ENCODE measurements at places on chromosomes 7 and 10. TPM values are rescaled to one million over a fixed set of nuclear protein-coding genes. Genes with fewer than 3 reads are reported as not detected.

- DNase-seq: no peak
Measured at GRCh38 chr7:45036796-45037195, 36.8 kb downstream of the CCM2 start.

- no peak for DNase-seq
Measured at GRCh38 chr10:62027841-62028501, 126.5 kb downstream of the ARID5B start.

- DNase-seq: no peak
Measured at GRCh38 chr10:63323701-63324494, 141.9 kb downstream of the JMJD1C start.

DNA sequence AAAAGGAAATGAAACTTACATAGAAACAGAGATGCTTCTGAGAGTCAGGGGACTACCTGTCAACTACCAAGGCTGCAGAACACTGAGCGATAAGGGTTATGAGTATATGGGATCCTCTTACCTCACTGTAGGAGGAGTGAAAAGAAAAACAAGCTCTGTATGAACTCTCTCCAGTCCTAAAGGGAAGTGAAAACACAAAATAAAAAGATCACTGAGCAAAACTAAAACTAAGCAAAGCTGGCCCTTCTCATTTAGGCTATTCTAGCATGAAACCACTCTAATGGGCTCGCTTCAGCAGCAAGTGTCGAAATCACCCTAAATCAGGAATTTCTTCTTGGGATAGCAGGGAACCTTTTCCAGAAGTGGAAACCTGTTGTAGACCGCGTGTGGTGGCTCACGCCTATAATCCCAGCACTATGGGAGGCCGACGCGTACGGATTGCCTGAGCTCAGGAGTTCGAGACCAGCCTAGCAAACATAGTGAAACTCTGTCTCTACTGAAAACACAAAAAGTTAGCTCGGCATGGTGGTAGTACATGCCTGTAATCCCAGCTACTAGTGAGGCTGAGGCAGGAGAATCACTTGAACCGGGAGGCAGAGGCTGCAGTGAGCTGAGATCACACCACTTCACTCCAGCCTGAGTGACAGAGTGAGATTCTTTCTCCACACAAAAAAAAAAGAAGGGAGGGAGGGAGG is 27.0 kb downstream of the DCLRE1C start:
- no peak for DNase-seq

- DNase-seq: no peak
Measured at GRCh38 chr7:6658618-6659345, 21.7 kb downstream of the ZNF316 start.

TMEM225B gene
- not detected for total RNA-seq
